Parietal lobe (tissue), 2 donors: ENCODE measurements at places on chromosomes 2 and 18. TPM values are rescaled to one million over a fixed set of nuclear protein-coding genes. Genes with fewer than 3 reads are reported as not detected.

OTX1 gene
- 4.1 TPM for total RNA-seq

SCN2A gene
- total RNA-seq = 174 TPM

GPAT2 gene
- total RNA-seq = 3.1 TPM

CCDC178 gene
- total RNA-seq = 0.31 TPM

SCYGR7 gene
- total RNA-seq = not detected

SNTG2 gene
- total RNA-seq = 8.5 TPM

CCDC121 gene
- total RNA-seq = 4.1 TPM

FBLN7 gene
- total RNA-seq = 2.5 TPM

FMNL2 gene
- 123 TPM for total RNA-seq

CNPPD1 gene
- total RNA-seq = 27.5 TPM

DSEL gene
- 74.5 TPM for total RNA-seq

PROKR1 gene
- total RNA-seq = 2.8 TPM

CD8B gene
- not detected for total RNA-seq

SERPINB3 gene
- total RNA-seq = not detected

VWA3B gene
- total RNA-seq = 1.3 TPM

MAB21L4 gene
- total RNA-seq = not detected

TRIM43 gene
- not detected for total RNA-seq

APLF gene
- total RNA-seq = 7.2 TPM

G6PC2 gene
- total RNA-seq = not detected

NDUFB3 gene
- total RNA-seq = 23.2 TPM

CIB4 gene
- total RNA-seq = not detected

NPHP1 gene
- 6.3 TPM for total RNA-seq
